ENCODE measurements at places on chromosomes 4 and X.

DNA sequence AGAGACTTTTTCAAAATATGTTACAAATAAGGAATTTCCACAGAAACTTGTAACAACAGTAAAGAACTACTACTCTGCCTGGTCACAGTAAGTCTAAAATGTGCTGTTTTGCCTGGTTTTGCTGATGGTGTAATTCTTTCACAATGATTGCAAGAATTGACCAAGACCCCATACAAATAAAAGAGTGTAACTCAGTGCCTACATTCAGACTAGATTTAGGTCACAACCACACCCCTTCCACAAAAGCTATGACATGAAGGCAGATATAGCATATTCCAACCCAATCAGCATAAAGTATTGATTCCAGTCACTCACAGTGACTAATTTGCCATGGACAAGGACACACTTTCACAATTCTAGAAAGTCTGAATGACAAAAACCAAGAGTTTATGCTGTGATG, 53.7 kb upstream of the TMPRSS11F start:
- DNase-seq: no peak
- H3K27ac ChIP-seq: no peak overlapping the region
- H3K36me3 ChIP-seq: no peaks in the 10 kb centered on the region
- H3K27me3 ChIP-seq: no peaks in the 10 kb centered on the region
- H3K4me1 ChIP-seq: no peaks in the 10 kb centered on the region

- H3K4me1 ChIP-seq: peaks cover 3% of the 10 kb centered on the region
- H3K27me3 ChIP-seq: peaks cover 15% of the 10 kb centered on the region
- H3K36me3 ChIP-seq: peaks cover 2% of the 10 kb centered on the region
- no peak overlapping the region for H3K4me3 ChIP-seq
Observed at GRCh38 chr4:139873111-139873860, 207.7 kb downstream of the MGST2 start.

- H3K27me3 ChIP-seq: peaks cover 7% of the 10 kb centered on the region
- no peak overlapping the region for H3K4me3 ChIP-seq
- H3K27ac ChIP-seq: no peak overlapping the region
- H3K36me3 ChIP-seq: peaks cover 2% of the 10 kb centered on the region
- H3K4me1 ChIP-seq: no peaks in the 10 kb centered on the region
Observed at GRCh38 chrX:137432609-137433008, 133.3 kb upstream of the ZIC3 start.

- no peak overlapping the region for H3K27ac ChIP-seq
- H3K36me3 ChIP-seq: peaks cover 2% of the 10 kb centered on the region
- DNase-seq: no peak
- peaks cover 2% of the 10 kb centered on the region for H3K4me1 ChIP-seq
Observed at GRCh38 chr4:2135083-2135482, 76.0 kb downstream of the NAT8L start.

- H3K4me1 ChIP-seq: no peaks in the 10 kb centered on the region
- H3K4me3 ChIP-seq: no peak overlapping the region
- DNase-seq: no peak
- peaks cover 2% of the 10 kb centered on the region for H3K36me3 ChIP-seq
- peaks cover 2% of the 10 kb centered on the region for H3K27me3 ChIP-seq
Observed at GRCh38 chr4:15873117-15873516, 65.4 kb downstream of the FGFBP1 start.

DNA sequence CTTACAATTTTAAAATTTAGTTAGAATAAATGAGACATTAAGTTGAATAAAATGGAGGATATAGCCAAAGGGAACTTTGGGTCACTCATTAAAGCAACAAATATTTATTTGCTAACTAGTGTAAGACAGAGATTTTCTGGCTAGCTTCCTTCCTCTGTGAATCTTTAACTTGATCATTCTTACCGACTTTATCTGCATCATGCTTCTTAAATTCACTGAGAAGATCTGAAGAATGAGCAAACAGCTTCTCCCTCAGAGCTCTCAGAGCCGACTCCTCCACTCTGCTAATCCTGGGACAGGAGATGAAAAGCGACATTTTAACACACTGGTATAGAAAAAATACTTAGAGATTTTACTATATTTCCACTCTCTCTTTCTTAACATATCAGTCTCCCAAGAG, 35.1 kb downstream of the PPEF2 start:
- H3K36me3 ChIP-seq: no peaks in the 10 kb centered on the region
- DNase-seq: no peak
- peaks cover 2% of the 10 kb centered on the region for H3K27me3 ChIP-seq

GRCh38 chr4:5996641-5997040, 21.6 kb downstream of the C4orf50 start:
- H3K4me1 ChIP-seq: peaks cover 2% of the 10 kb centered on the region
- H3K4me3 ChIP-seq: no peak overlapping the region
- H3K27me3 ChIP-seq: peaks cover 13% of the 10 kb centered on the region
- no peak overlapping the region for H3K27ac ChIP-seq
- no peaks in the 10 kb centered on the region for H3K36me3 ChIP-seq
- DNase-seq: no peak

GRCh38 chr4:180150818-180151217, 2092.4 kb upstream of the TENM3 start:
- H3K27me3 ChIP-seq: no peaks in the 10 kb centered on the region
- DNase-seq: no peak
- no peak overlapping the region for H3K4me3 ChIP-seq
- H3K36me3 ChIP-seq: no peaks in the 10 kb centered on the region
- H3K27ac ChIP-seq: no peak overlapping the region

DNA sequence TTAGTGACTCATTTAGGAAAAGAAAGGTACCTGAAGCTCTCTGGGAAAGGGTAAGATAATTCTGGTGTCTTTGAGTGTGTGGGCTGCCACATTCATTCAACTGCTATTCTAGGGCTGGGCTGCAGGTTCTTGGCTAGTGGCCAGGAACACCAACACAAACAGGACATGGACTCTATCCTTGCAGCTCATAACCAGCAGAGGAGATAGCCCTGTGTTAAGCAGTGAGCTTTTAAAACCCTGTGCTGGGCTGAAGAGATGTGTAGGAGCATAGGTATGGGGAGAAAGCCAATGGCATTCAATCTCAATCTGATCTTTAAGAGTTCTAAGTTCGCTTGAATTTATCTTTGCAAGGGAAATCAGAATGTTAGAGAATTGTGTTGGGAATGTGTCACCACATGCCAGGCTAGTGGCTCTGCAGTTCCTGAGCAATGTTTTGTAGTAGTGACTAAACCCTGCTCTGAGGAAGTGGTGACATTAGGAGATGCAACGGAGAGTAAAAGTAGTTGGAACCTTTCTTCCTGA, 39.2 kb downstream of the SGMS2 start:
- H3K4me1 ChIP-seq: no peaks in the 10 kb centered on the region
- no peak overlapping the region for H3K27ac ChIP-seq
- no peaks in the 10 kb centered on the region for H3K36me3 ChIP-seq
- peaks cover 9% of the 10 kb centered on the region for H3K27me3 ChIP-seq

DNA sequence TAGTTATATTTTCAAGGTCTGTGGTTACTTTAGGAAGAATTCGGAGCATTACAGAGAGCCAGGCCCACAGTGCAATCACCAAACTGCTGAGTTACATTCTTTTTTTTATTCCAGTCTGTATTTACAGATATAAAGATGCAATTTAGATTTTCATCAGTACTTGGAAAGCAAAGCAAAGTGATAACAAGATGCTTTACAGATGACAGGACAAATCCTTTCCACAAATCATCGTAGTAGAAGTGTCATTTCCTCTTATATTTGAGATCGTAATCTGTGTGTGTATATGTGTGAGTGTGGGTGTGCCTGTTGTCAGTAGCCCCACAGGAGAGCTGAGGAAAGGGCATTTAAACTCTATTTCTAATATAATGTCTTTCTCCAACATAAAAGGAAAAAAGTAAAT, 1893.7 kb downstream of the STIM2 start:
- H3K27me3 ChIP-seq: no peaks in the 10 kb centered on the region
- no peak overlapping the region for H3K4me3 ChIP-seq
- no peak overlapping the region for H3K27ac ChIP-seq
- H3K36me3 ChIP-seq: no peaks in the 10 kb centered on the region
- no peak for DNase-seq
- no peaks in the 10 kb centered on the region for H3K4me1 ChIP-seq

GRCh38 chr4:128322986-128323385, 35.4 kb upstream of the PGRMC2 start:
- peaks cover 9% of the 10 kb centered on the region for H3K36me3 ChIP-seq
- no peak overlapping the region for H3K4me3 ChIP-seq
- H3K27me3 ChIP-seq: no peaks in the 10 kb centered on the region
- no peak for DNase-seq
- no peak overlapping the region for H3K27ac ChIP-seq
- H3K4me1 ChIP-seq: no peaks in the 10 kb centered on the region

GRCh38 chr4:169420291-169420690, 149.5 kb upstream of the SH3RF1 start:
- no peak overlapping the region for H3K27ac ChIP-seq
- no peaks in the 10 kb centered on the region for H3K4me1 ChIP-seq
- peaks cover 22% of the 10 kb centered on the region for H3K36me3 ChIP-seq
- no peak overlapping the region for H3K4me3 ChIP-seq

- H3K36me3 ChIP-seq: no peaks in the 10 kb centered on the region
- no peak for DNase-seq
- H3K27ac ChIP-seq: no peak overlapping the region
- H3K4me3 ChIP-seq: no peak overlapping the region
- peaks cover 15% of the 10 kb centered on the region for H3K27me3 ChIP-seq
Observed at GRCh38 chr4:7960017-7960789, 20.5 kb upstream of the AFAP1 start.

DNA sequence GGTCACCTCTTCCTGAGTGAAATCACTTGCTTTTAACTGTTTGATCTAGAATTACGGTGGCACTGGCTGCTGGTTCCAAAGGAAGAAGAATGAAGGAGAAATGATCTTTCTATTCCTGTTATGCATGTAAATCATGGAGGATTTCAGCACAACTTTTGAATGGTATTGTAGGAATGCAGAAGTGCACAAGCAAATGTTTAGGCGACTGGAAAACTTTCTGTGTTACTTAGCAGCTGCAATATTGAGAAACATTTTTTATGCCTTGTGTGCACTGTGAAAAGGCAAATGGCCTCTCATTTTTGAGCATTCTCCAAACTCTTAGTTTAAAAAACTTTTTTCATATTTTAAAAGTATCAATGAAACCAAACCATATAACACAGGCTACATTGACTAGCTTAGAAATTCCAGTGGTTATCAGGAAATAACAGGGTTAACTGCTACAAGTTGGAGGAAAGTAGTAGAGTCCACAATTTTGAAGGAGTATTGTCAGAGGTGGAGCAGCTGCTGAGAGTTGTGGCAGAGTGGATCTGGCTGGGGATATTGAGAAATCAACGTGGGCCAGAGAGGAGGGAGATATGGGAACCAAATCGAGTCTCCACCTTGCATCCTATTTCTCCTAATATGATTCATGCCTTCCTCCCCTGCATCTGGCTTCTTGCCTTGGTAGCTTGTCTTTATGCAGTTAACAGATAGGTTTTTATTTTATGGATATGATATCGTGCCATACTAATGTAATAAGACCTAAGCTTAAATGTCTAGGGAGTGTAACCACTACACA, 32.0 kb upstream of the FHL1 start:
- no peaks in the 10 kb centered on the region for H3K4me1 ChIP-seq
- no peak for DNase-seq
- H3K4me3 ChIP-seq: no peak overlapping the region
- H3K36me3 ChIP-seq: no peaks in the 10 kb centered on the region
- H3K27ac ChIP-seq: no peak overlapping the region
- peaks cover 2% of the 10 kb centered on the region for H3K27me3 ChIP-seq

DNA sequence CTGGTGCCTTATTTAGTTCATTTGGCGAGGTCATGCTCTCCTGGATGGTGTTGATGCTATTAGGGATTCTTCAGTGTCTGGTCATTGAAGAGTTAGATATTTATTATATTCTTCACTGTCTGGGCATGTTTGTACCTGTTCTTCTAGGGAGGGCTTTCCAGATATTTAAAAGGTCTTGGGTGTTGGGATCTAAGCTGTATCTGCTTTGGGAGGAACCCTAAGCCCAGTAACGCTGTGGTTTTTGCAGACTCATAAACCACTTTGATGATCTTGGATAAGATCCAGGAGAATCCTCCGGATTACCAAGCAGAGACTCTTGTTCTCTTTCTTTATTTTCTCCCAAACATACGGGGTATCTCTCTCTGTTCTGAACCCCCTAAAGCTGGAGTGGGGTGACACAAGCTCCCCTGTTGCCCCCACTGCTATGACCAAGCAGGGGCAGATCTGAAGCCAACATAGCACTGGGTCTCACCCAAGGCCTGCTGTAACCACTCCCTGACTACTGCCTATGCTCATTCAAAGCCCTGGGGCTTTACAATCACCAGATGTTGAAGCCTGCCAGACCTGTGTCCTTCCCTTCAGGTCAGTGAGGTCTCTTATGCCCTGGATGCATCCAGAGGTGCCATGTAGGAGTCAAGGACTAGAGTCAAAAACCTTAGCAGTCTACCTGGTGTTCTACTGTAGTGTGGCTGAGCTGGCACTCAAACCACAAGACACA, 187.6 kb downstream of the GUCY2F start:
- no peaks in the 10 kb centered on the region for H3K27me3 ChIP-seq
- H3K4me1 ChIP-seq: no peaks in the 10 kb centered on the region
- no peaks in the 10 kb centered on the region for H3K36me3 ChIP-seq
- H3K27ac ChIP-seq: no peak overlapping the region
- no peak overlapping the region for H3K4me3 ChIP-seq
- DNase-seq: no peak

GRCh38 chr4:81685104-81685503, 213.4 kb upstream of the RASGEF1B start:
- H3K36me3 ChIP-seq: no peaks in the 10 kb centered on the region
- H3K27ac ChIP-seq: no peak overlapping the region
- H3K4me3 ChIP-seq: no peak overlapping the region
- H3K4me1 ChIP-seq: no peaks in the 10 kb centered on the region
- H3K27me3 ChIP-seq: peaks cover 2% of the 10 kb centered on the region

DNA sequence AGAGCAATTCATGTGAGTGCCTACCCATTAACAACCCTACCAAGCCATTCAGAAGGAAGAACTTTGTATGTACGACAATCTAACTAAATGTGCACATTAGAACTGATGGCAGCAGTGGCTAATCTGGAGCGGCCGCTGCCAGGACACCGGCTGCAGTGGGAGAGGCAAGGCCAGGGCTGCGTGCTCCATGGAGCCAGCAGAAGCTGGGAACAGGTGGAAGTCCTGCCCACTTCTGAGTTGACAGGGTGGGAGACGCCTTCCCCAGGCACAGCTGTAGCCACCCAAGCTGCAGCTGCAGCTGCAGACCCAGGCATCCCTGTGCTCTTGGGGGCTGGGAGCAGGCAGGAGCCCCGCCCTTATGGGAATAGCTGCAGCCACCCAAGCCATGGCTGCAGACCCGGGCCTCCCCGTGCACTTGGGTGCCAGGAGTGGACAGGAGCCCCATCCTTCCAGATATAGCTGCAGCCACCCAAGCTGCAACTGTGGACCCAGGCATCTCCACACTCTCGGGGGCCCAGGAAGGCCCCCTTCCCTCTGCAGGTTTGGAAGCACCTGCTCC, 79.1 kb upstream of the DDX60 start:
- DNase-seq: no peak
- no peak overlapping the region for H3K27ac ChIP-seq
- no peaks in the 10 kb centered on the region for H3K27me3 ChIP-seq
- H3K4me3 ChIP-seq: no peak overlapping the region
- peaks cover 57% of the 10 kb centered on the region for H3K36me3 ChIP-seq

DNA sequence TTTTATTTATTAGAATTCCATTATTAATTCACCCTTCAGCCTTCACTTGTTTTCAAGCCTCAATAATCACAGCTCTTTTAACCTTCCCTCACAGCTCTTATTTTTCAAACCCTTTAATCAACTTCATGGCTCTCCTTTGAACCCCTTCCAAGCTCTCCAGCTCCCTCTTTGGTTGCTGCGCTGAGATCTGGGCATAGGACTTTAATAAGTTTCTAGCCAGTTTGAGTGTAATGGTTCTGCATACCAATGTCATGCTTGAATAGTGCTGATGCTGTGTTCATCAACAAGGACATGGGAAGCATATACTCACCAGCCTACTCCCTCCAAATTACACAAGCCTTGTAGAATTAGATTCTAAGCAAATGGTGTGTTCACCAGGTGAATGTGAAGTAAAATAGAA, 3.5 kb upstream of the RNF212 start:
- no peak for DNase-seq
- no peak overlapping the region for H3K4me3 ChIP-seq
- peaks cover 5% of the 10 kb centered on the region for H3K27me3 ChIP-seq
- no peaks in the 10 kb centered on the region for H3K4me1 ChIP-seq

Data from memory B cell (primary cell).